ENCODE measurements at places on chromosomes 6 and 20. TPM values are rescaled to one million over a fixed set of nuclear protein-coding genes. Genes with fewer than 3 reads are reported as not detected.

PLCB4 gene
- 2.9 TPM for total RNA-seq

NHLRC1 gene
- total RNA-seq, result 0.93 TPM

HLA-DQB1 gene
- total RNA-seq, result 8.3 TPM

HS3ST5 gene
- not detected for total RNA-seq

ECT2L gene
- not detected for total RNA-seq

POU5F1 gene
- 1.1 TPM for total RNA-seq

ARFGEF3 gene
- 18.6 TPM for total RNA-seq

PAK5 gene
- 2.0 TPM for total RNA-seq

LSM14B gene
- total RNA-seq, result 16.7 TPM

FNDC11 gene
- total RNA-seq, result 0.09 TPM

CYP24A1 gene
- total RNA-seq, result not detected

C6orf141 gene
- total RNA-seq, result 2.5 TPM

TOMM34 gene
- total RNA-seq, result 7.2 TPM

MTG2 gene
- 12.1 TPM for total RNA-seq

EYA2 gene
- total RNA-seq, result 1.3 TPM

GRCh38 chr6:40806256-40806864 lies 219.2 kb upstream of the LRFN2 start:
- DNase-seq, result no peak

DNA sequence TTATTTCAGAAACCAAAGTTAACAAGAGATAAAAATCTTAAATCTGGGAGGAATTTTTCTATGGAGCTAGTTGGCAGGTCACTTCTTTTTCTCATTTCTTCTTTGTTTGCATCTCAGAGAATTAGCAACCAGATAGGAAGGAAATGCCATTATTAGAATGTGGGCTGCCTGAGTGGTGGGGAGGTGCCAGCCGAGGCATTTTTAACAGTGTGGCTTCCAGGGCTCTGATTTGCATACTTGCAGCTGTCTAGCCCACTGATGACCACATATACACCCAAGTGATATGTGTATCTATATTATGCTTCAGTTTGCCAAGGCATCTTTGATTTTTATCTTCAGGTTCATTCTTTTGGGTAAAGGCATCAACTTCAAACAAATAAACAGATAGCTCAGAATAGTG lies 206.7 kb downstream of the CLIC5 start:
- no peak for DNase-seq

DNA sequence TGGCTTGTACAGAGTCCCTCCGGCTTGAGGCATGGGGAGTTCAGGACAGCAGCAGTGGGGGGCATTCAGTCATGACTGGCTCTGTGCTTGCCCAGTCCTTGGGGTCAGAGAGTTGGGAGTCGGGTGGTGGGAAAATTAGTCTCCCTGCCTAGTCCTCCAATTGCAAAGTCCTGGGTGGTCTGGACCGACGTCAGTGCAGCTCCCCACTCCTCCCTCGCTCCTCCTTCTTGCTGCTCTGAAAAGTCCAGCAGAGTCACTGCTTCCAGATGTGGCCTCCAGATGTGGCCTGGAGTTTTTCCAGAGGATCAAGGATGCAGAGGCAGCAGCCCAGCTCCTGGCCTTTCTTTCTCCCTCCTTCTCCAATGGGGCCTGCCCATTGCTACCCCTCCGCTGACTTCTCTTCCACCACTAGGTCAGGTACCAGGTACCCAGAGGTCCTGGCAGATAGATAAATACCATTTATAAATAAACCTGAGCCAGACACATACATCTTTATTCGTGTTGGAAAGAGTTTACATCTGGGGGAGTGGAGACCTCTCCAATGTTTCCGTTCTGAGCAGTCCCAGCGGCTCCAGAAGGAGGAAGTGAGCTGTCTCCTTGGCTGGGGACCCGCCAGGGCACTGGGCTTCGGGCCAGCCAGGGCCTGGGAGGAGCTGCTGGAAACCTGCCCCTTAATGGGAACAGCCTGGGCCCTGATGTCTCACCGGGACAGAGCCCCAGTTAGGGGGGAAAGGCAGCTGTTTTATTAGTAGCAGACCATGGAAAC lies 49.0 kb upstream of the RNF24 start:
- DNase-seq, result peak; percentile 91

DNA sequence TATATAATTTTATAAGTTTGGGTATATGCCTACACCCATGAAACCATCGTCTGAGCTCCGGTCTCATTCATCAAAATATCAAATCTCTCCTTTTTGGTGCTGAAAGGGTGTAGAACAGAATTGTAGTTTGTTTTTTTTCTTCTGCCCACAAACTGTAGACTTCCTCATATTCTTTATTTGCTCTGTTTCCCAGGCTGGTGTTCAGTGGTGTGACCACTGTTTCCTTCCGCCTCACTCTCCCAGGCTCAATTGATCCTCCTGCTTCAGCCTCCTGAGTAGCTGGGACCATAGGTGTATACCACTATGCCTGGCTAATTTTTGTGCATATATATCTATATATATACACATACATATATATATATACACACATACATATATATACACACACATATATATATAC lies 139.6 kb upstream of the HCRTR2 start:
- no peak for DNase-seq

DNA sequence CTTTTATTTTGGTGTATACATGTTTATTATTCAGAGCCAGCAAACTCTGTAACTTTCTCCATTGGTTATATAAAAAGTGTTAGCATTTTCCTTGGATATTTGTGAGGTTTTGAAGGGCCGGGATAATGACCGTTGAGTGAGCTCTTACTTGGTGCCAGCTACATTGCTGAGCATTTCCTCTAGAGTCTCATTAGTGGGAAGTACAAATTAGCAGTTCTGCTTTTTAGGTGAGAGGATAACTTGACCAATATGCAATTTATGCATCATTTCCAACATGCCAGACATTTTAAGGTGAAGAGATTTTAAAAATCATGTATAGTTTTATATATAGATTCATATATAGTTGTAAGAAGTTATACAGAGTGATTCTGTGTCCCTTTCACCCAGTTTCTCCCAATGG lies 84.3 kb downstream of the CARMIL1 start:
- DNase-seq, result no peak

GRCh38 chr6:73943930-73944652 lies 248.1 kb downstream of the CD109 start:
- DNase-seq, result no peak

- DNase-seq, result no peak
Measured at GRCh38 chr6:68032217-68032616, 602.9 kb upstream of the ADGRB3 start.

GRCh38 chr6:107361753-107362604 lies 97.4 kb downstream of the PDSS2 start:
- no peak for DNase-seq

DNA sequence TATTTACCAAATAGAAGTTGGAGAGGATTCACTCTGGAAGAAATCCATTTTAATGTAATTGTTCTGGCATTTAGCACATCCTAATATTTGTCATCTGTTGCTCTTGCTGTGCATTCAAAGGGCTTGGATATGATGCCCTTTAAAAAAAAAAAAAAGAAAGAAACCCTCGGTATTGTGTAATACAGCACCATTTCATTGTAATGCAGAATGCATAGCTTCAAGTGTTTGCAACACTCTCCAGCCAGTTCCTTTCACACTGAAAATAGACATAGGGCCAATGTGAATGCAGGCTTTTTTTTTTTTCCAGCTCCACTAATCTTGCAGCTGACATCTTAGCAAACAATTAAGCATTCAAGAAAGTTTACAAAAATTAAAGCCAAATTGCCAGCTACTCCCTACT lies 197.4 kb upstream of the POU3F2 start:
- no peak for DNase-seq

DNA sequence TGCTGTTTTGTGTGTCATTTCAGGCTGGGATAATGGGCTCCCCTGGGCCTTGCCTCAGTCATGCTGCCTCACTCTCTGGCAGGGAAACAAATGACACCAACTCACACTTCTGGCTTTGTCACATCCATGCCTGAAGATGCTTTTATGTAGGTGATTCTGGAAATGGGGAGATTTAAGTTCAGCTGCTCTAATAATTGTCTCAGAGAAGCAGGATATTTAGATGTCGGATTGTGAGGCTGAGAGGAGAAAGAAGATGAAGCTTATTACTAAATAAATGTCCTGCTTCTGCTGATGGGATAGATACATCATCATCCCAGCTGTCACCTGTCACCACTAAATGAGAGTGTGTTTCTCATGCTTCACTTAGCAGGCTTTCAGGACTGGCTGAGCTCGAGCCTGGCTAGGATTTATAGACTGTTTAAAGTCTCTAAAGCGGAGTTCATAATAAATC lies 480.2 kb upstream of the SPTLC3 start:
- no peak for DNase-seq

- no peak for DNase-seq
Measured at GRCh38 chr6:161138543-161139303, 135.1 kb downstream of the AGPAT4 start.

GRCh38 chr20:17430125-17430950 lies 100.8 kb downstream of the BFSP1 start:
- DNase-seq, result no peak

GRCh38 chr6:87907521-87907920 lies 140.1 kb upstream of the SPACA1 start:
- no peak for DNase-seq

DNA sequence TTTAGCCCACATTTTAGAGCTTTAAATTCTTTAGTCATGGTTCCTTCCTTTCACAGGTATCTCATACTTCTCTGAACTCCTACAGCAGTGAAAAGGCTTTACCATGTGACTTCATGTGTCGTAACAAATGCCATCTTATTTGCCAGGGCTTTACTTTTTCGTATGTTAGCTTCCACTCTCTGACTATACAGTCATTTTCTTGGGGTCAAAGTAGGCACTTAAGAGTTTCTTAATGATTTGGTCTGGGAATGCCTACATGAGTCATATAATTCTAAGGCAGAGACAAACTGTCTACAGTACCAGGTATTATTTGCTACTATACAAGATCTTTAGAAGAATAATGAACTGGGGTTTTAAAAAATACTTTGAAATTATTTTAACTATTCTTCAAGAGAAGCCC lies 15.0 kb downstream of the RAB23 start:
- DNase-seq, result no peak

GRCh38 chr6:170291271-170292110 lies 613 bp upstream of the DLL1 start:
- DNase-seq, result peak; percentile 45

- no peak for DNase-seq
Measured at GRCh38 chr6:74964871-74965441, 240.9 kb downstream of the COL12A1 start.

- DNase-seq, result no peak
Measured at GRCh38 chr6:54935739-54936138, 89.2 kb downstream of the FAM83B start.

- no peak for DNase-seq
Measured at GRCh38 chr6:4668271-4669179, 107.7 kb upstream of the CDYL start.

GRCh38 chr20:63342561-63343459 lies 18.3 kb downstream of the CHRNA4 start:
- no peak for DNase-seq

DNA sequence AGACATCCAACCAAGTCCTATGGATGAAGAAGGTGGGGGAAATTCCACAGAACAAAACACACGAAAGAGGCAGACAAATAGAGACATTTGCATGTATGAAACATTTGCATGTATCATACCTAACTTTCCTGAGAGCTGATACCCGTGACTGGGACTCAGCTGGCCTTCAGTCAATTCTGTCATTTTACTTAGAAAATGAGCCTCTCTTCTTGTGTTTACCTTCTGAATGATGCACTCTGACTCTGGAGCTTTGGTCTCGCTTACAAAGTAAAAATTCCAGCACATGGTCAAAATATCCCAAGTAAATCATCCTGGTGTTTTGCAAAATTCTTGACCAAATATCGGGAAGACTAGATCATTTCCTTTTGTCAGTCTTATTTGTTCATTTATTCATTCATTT lies 46.9 kb downstream of the MMUT start:
- no peak for DNase-seq

- no peak for DNase-seq
Measured at GRCh38 chr20:62813588-62813987, 3.3 kb upstream of the COL9A3 start.

DNA sequence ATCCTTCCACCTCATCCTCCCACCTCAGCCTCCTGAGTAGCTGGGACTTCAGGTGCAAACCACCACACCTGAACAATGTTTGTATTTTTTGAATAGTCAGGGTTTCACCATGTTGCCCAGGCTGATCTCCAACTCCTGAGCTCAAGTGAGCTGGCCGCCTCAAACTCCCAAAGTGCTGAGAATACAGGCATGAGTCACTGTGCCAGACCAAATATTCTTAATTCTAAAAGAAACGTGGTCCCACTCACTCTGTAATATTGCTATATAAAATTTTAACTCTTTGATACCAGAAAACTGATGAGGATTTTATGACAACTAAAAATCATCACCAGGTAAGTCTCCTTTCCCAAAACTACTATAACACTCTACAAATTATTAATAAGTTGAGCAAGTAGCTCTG lies 716.8 kb upstream of the GJE1 start:
- DNase-seq, result no peak

DNA sequence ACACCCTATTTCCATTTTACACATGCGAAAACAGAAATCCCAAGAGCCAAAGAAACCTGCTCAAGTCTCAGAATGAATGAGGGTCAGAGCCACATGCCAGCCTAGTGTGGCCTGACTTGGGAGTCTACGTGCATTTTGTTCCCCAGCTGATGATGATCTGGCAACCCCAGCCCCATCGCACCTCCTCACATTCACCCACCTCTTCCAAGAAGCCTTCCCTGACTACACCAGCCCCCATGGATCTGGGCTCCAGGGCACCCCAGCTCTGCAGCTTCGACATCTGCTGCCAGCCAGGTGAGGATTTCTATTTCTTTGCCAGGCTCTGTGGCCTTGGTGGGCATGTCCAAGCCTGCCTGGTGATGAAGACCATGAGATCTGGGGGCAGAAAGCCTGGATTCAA lies 41.0 kb downstream of the ANGPT4 start:
- no peak for DNase-seq

Measured in pancreas (tissue), 10 donors.